BE2C (cell line): ENCODE measurements at places on chromosomes 1 and 21.

DNA sequence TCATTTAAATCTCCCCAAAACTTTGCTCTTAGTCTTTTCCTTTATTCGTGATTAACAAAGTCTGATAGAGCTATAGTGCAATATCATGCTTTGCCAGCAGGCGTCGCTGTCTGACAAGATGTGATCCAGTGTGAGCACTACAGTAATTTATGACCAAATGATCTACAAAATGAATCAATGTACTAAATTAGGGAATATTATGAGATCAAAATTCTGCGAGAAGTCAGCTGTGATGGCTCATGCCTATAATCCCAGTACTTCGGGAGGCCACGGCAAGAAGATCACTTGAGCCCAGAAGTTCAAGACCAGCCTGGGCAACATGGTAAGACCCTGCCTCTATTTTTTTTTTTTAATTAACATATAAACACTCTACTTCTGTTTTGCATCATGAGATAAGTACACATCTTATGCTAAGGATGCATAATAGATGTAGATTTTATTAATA, 3.6 kb upstream of the SPSB1 start:
- peak; percentile 57 for DNase-seq

DNA sequence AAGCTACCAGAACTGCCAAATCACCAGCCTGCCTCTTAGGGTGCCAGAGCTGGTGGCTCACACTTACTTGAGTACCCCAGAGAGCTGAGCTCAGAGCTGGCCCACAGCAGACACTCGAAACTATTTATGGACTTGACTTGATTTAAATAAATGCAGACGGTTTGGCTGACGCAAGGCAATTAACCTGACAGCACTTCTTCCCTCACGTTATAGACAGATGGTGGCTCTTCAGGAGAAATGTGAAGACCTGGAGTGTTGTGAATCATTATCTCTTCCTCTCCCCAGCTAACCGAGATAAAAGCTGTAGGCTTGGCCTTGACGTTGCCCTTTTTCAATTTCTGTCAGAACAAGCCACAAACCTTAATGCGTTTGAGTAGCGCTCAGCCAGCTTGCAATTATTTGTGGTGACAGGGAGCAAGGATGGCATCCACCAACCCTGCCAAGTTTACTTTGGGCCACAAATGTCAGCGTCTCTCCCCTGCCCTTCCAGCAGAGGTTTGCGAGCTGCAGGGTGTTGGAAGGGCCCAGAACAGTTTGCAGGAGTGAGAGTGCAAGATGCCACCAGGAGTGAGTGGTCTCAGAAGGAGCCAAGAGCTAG, 34.0 kb upstream of the BCAR3 start:
- no peak for DNase-seq

- no peak for DNase-seq
These were observed 493.5 kb downstream of the SETD4 start for GRCh38 chr21:35566874-35567273.

DNA sequence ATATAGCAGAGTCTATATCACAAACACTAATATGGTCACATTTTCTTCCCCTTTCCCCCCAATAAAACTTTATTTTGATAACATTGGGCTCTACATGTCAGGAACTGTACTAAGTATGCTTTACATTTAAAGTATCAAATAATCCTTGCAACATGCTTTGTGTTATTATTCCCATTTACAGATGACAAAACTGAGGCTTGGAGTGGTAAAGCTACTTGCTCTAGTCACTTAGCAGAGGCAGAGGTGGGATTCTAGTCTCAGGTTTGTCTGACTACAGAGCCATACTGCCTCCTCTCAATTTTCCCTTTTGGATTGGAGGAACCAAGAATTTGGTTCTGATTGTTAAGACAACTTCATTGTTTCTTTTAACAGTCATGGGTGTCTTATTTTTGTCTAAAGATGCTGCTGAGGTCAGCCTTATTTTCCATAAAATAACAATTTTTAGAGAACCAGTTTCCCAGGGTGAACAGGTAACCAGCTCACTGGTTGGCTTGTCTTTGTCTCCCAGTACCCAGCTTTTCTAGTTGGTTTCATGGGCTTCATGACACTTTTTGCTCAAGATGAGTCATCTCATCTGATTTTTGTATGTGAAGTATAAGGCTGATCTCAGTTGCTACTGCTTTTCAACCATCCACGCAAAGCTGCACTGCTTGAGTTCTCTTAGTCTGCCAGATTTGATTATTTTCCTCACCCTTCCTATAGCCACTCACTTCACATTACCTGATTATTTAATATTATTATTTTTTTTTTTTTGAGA, 81.0 kb upstream of the ARID1A start:
- DNase-seq = no peak

DNA sequence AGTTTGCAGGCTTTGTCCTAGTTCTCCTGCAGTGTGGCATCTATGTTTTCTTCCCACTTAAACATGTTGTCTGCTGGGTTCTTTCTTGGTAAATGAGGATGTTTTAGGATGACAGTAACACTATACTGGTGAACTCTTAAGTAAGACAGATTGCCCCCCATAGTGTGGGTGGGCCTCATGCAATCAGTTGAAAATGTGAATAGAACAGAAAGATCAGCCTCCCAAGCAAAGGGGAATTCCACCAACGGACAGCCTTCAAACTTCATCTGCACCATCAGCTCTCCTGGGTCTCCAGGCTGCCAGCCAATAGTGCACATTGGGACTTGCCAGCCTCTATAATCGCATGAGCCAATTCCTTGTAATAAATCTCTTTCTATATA, 10.7 kb upstream of the TARBP1 start:
- DNase-seq = no peak

- DNase-seq = no peak
These were observed 328.6 kb downstream of the CAMTA1 start for GRCh38 chr1:7113822-7114221.

- no peak for DNase-seq
These were observed 4.8 kb downstream of the RIPK4 start for GRCh38 chr21:41761934-41762635.

DNA sequence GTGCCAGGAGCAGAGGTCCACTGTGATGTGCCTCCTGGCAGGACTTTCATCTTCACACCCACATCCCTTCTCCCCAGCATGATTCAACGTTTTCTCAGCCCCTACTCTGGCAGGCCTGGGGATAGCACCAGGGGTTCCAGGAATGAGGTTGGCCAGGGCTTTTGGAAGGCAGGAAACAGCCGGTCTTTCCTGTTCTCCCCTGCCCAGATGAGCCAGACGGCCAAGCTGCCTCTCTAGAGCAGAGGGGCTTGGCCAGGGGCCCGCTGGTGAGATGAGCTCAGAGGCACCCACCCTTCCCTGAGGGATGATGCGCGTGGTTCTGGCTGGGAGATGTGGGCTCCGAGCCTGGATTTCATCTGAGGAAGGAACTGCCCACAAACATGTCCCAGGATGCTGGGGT, 4.3 kb upstream of the MFAP2 start:
- DNase-seq = peak; percentile 30

- no peak for DNase-seq
These were observed 33.6 kb downstream of the NUP133 start for GRCh38 chr1:229474509-229474908.

- no peak for DNase-seq
These were observed 66.0 kb downstream of the BCAR3 start for GRCh38 chr1:93615582-93616150.

DNA sequence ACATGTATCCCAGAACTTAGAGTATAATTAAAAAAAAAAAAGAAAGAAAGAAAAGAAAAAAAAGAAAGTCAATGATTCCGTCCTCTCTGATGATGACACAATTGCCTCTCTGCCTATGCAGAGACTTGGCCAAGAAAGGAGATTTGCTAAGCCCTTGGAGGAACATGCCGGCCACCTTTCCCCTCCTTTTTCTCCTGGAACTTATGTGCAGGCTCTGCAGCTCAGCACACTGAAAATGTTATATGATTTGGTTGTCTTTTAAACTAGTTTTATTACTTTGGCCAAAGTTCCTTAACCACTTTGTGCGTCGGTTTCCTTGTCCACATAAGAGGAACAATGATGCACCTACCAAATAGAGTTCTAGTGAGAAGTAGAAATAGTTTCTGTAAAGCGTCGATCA, 111.4 kb upstream of the ZNF644 start:
- DNase-seq = no peak

- no peak for DNase-seq
These were observed 59.6 kb downstream of the CAPZB start for GRCh38 chr1:19425646-19426239.

DNA sequence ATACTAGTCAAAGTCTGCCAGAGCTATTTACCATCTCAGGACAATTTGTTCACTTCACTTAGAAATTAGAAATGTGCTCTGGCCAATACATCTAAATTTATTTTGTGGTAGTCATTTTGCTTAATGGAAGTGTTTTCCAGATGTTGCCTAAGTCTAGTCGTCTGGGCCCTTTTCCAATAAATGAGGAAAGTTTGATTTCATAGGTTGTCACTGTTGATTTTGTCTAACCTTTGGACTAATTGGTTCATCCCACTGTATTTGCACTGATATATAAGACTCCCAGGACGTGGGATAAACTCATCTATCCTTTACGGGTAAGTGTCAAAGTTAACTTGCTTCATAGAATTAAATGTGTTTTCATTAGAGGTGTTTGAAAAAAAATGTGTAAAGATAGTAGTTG, 79.1 kb downstream of the TPR start:
- DNase-seq = no peak

- no peak for DNase-seq
These were observed 13.9 kb downstream of the MEF2D start for GRCh38 chr1:156486421-156487344.

GRCh38 chr1:92459871-92460320, 26.8 kb downstream of the GFI1 start:
- DNase-seq = no peak

- DNase-seq = no peak
These were observed 38.3 kb downstream of the STUM start for GRCh38 chr1:226586650-226587422.

GRCh38 chr1:52233463-52233862, 91.6 kb downstream of the ZFYVE9 start:
- no peak for DNase-seq

GRCh38 chr1:41955461-41956159, 36.9 kb upstream of the HIVEP3 start:
- no peak for DNase-seq

DNA sequence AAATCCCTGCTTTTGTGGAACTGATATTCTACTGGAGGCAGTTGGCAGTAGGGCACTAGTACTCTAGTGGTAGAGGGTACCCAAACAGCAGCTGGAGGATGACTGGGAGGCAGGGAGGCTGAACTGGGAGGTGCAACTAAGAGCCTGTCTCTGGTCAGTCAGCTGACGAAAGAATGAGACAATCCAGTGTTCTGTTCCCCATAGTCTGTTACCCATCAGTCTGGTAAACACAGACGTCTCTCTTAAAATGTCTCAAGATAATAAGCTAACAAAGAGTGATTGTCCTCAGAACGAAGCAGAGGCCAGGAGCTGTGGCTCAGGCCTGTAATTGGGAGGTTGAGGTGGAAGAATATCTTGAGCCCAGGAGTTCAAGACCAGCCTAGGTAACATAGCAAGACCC, 30.4 kb downstream of the TFAP2E start:
- DNase-seq = no peak

DNA sequence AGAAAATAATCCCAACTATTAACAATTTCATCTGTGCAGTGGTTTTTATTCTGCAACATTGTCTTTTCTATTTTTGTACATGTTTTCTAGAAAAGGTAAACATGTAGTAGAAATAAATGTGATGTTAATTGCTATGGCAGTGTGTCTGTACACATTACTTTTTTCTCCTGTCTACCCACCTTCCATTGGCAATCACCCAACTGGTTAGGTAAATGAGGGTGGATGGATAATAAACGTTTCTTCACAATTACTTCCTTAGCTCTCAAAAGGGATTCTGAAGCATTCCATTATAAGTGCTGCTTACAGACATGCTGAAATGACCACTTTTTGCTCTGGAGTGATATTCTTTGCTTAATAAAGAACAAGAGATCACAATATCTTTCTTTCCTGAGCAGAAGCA, 61.4 kb downstream of the MAGI3 start:
- DNase-seq = no peak

GRCh38 chr1:55037733-55038551, 1.4 kb upstream of the PCSK9 start:
- DNase-seq = no peak

DNA sequence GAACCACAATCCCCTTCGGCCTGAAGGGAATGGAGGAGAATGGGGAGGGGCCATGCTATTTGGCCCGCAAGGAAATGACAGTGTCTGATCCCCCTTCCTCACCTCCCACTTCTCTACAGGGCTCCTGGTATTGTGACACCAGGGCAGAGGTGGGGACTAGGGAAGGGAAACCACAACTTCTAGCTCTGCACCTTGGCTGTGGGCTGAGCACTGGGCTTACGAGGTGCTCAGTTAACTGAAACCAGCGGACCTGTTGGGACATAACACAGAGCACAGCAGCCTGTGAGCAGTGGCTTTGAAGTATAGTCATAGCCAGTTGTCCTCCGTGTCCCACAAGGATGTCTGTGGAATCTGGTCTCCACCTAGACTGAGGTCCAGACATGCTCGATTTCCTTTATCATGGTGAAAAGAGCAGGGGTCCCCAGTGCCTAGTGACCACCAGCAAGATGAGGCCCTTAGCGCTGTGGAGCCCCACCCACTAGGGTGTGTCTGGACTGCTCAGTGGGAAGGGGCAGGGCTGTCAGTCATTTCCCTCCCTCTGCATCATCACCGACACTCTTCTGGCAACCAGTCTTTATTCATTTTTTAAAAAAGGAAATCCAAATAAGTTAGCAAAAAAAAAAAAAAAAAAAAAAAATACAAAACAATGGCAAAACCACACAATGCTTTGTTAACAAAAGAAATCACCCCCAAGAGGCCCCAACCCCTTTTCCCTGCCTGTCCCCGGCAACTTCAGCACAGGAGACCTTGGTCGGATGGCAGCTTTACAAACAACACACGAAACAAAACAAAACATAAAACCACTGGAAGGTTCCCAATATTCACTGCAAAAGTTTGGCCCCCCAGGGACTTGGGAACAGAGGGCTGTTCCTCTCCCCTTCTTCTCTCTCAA, 3.0 kb downstream of the MYOG start:
- no peak for DNase-seq

DNA sequence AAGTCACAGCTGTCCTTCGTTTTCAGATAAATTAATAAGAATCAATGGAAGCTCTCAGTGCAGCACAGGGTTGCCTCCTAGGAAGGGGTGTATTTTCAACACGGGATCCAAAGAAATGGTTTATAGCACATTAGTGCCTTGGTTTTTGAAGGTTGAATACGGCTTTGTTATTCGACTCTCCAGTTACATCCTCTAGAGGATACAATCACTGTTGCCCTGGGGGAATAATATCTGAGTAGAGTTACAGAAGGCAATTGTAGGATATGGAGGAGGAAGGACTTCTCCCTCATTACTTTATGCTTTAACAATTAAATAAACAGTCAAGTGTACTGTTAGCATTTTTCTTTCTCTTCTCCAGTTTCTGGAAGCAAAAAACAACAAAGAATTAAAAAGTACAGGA, 14.3 kb upstream of the ZNF326 start:
- DNase-seq = no peak

GRCh38 chr1:115647919-115648650, 6.3 kb downstream of the VANGL1 start:
- no peak for DNase-seq

GRCh38 chr1:4019147-4019521, 119.1 kb upstream of the C1orf174 start:
- no peak for DNase-seq
